Glutamatergic neuron (in vitro differentiated cells): ENCODE measurements at places on chromosomes 3 and 15. TPM values are rescaled to one million over a fixed set of nuclear protein-coding genes. Genes with fewer than 3 reads are reported as not detected.

EFCC1 gene
- not detected for total RNA-seq

BBX gene
- total RNA-seq = 71.0 TPM

MME gene
- total RNA-seq = 6.6 TPM

DPPA4 gene
- 89.5 TPM for total RNA-seq

GPR27 gene
- 4.7 TPM for total RNA-seq

MRPL47 gene
- 45.0 TPM for total RNA-seq

DNA sequence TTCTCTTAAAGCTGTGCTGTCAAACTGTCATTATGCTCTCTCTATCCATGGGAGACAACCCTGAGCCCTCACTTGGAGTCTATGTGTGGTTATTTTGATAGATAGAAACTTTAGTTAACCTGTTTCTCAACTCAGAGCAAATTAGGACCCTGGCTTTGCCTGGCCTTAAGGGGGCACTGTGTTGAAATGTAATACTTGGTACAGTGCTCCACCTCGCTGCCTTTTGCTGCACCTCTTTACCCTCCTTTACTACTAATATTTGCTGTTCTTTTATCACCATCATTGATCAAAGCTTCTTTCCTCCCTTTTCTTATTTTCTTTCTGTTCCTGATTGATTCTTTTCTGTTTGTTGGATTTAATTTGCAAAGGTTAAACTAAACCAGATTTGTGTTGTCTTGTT, 34.3 kb downstream of the STT3B start:
- DNase-seq = peak; percentile 25

GRCh38 chr3:178849199-178849910, 222.3 kb downstream of the ZMAT3 start:
- DNase-seq = no peak

DNA sequence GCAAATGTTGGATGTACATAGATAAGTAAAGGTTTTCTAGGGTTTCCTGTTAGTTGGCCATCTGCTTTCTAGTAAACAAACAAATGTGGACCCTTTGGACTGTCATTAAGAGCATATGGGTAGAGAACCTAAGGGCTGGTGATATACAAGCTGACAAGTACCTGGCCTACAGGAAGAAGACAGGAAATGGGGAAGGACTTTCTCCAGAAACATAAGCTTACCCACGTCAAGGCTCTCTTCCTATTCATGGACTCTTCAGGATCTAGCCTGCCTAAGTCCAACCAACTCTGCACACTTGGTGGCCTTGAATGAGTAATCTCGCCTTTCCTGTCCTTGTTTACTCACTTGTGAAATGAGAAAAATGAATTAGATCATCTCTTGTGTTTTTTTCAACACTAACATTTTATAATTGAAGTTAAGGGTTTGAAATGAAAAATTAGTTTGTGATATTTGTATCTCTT, 22.2 kb upstream of the GOLIM4 start:
- DNase-seq = no peak

DNA sequence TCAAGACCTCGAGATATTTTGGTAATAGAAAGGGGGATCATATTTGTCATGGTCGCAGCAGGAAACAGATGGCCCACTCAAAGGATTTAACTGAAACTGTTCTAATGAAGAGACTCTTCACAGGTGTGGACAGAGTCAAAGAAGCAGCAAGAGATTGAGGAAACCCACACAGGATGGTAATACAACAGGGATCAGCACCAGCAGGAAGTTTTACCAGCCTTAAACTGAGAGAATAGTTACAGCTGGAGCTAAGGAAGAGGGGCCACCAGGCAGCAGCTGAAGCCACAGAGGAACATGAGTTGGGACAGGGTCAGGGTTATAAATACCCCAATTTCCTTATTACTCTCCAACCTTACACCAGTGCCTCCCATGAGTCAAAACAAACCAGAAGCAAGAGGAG, 131.8 kb upstream of the UBE2E2 start:
- no peak for DNase-seq

- no peak for DNase-seq
Observed at GRCh38 chr3:46214751-46215352, 6.7 kb upstream of the CCR1 start.

DNA sequence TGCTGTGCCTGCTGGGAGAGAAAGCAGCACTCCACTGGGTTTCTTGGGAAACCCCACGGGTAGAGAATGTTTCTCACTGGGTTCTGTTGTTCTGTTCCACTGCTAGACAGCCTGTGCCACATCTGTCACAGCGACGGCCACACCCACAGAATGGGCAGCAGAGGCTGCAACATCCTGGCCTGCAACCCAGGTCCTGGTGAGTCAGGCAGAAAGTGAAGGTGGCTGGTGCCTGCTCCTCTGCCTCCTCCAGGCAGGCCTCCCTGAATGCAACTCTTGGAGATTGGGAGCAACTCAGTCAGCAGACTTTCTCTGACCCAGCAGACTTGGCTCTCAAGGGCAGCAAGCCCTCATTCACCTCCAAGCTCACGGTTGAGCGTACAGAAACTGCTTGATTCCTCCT, 13.0 kb downstream of the C3orf18 start:
- DNase-seq = no peak

- DNase-seq = no peak
Observed at GRCh38 chr3:73582535-73582934, 42.2 kb downstream of the PDZRN3 start.

DNA sequence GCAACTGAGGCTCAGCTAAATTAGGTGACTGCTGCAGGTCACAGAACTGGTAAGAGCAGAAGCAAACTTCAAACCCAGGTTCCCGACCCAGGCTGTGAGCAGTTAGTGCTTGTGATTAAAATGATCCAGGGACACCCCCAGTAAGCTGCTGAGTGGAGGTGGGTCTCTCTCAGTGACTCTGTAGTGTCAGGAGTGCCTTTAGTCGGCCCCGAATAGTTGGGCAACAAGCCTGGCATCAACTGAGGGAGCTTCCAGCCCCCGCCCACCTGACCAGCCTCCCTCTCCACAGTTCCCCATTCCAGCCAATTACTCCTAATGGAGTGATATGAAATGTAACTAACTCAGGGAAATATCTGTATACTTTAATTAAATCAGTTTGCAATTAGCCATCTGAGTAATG, 168.0 kb upstream of the SMAD3 start:
- no peak for DNase-seq

- no peak for DNase-seq
Observed at GRCh38 chr3:107098864-107099263, 278.4 kb upstream of the CCDC54 start.

- no peak for DNase-seq
Observed at GRCh38 chr3:101320475-101320874, at the start of gene IMPG2. TSS of gene IMPG2 (minus strand) at chr3:101320575. CDS start at chr3:101320372, 203 bp downstream.

DNA sequence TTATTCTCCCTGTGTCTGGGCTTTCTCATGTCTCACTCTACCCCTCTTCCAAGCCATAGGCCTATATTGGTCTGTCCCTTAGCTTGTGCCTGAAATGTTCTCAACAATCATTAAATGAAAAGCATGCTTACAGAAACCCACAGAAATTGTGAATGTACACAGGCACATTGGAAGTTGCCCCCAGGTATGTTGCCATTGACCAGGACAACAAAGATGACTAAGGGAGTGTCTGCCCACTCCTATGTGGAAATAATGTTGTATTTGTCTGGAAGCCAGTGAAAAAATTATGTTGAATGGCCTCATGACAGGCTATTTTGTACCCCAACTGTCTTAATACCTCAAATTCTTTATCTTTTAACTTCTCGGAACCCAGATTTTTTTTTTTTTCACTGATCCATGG, 102.0 kb downstream of the TPRG1 start:
- DNase-seq = no peak

DNA sequence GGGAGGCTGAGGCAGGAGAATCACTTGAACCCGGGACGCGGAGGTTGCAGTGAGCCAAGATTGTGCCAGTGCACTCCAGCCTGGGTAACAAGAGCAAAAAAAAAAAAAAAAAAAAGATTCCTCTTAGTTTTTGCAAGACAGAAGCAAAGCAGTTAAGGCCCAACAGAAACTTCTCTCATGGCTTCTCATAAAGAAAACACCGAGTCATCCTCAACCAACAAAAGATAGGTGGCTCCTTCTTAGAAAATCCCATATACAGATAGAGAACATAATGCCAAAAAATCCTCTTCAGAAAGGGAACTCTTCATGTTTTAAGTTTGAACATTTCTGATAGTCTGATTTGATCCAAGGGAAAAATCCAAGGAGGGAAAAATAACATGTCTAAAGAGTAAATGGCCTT, 12.5 kb upstream of the SKIL start:
- no peak for DNase-seq

DNA sequence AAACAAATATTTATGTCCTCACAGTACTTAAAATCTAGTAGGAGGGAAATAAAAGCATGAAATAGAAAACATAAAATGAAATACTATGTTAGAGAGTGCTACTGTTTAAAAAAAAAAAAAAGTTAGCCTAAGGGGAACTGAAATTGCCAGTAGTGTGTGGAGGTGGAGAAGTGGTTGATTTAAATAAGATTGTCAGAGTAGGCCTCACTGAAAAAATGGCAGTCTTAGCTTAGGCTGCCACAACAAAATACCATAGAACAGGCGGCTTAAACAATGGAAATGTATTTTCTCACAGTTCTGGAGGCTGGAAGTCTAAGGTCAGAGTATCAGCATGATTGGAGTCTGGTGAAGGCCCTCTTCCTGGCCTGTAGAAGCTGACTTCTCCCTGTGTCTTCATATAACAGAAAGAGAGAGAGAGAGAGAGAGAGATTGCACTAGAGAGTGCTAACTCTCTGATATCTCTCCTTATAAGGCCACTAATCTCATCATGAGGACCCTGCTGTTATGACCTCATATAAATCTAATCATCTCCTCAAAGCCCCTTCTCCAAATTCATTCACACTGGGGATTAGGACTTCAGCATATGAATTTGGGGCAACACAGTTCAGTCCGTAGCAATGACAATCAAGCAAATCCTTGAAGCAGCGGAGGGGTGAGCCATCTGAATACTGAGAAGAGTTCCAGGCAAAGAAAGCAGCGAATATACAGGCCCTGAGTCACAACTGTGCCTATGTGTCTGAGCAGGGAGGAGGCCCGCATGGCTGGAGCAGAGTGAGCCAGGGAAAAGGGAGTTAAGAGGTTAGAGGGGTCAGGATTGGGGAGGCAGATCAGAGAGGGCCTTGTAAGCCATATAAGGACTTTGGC, 23.6 kb upstream of the LRRC34 start:
- no peak for DNase-seq

GRCh38 chr15:80105595-80105994, 46.1 kb downstream of the ZFAND6 start:
- no peak for DNase-seq

- no peak for DNase-seq
Observed at GRCh38 chr3:155682426-155683343, 62.2 kb downstream of the PLCH1 start.

- DNase-seq = no peak
Observed at GRCh38 chr15:27094235-27094634, 123.3 kb downstream of the GABRG3 start.

GRCh38 chr15:58227706-58228543, 89.7 kb downstream of the AQP9 start:
- peak; percentile 81 for DNase-seq

- no peak for DNase-seq
Observed at GRCh38 chr3:78140274-78140673, 1100.4 kb downstream of the ROBO2 start.

DNA sequence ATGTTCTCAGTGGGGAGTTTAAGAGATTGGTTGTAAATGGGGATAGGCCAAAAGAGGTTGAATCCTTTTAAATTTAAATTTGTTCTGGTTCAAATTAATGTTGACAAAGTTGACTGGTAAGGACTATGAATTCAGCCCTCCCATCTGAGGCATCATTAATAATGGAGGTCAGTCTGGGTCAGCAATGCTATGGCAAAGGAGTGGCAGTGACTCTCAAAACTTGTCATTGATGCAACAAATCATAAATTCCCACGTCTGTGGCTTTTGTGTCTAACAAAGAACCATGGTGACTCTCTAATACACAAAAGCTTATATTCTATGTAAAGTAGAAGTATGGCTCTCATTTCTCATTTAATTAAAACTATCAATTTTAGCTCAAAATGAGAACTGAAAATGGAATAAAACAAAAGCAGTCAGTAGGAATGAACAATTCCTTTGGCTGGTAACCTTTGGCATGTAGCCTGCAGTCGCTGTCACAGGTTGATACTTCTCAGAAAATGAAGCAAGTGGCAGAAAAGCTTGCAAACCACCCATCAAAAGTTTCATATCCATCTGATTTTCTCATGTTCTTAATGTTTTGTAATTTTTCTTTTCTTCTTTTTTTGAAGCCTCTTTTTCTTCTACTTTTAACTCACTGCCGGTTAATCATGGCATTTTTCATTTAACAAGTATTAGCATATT, 12.2 kb upstream of the ZBED2 start:
- no peak for DNase-seq

DNA sequence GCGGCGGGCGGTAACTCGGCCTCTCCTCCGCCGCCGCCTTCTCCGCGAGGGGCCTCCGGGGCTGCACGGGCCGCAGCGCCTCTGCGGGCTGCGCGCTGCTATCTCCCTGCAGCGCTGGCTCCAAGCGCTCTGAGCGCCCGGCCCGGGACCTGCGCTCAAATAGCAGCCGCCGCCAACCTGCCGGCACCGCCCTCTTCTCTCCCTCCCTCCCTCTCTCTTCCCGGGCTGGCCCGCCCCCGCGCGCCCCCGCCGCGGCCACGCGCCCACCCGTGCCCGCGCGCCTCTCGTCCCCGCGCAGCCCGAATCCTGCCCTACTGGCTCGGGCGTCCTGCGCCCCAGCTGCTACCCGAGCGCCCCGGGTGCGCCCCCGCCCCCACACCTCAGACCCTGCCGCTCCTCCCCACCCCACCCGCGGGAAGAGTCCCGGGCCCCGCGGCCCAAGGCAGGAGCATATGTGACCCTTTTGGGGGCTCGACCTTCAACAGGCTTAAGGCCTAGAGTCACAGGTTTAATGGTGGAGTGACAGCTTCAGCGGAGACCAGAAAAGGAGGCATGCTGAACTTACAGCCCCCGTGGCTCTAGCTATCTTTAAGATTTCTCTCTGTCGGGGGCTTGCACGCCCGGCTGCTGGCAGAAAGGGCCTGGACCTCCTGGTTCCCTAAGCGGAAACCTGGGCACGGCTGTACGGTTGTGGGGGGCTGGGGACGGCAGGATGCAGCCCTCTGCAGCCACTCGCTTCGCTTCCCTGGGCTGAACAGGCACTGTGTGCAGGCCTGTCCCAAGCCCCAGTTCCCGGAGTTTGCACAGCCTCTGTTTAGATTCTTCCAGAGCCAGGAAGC, at the start of gene CACNA2D2:
Gene CACNA2D2, minus strand, starts transcription at position 131 of the 839 bp plus-strand sequence. CDS start 211 bp downstream, outside the sequence.
- DNase-seq = peak; percentile 71

DNA sequence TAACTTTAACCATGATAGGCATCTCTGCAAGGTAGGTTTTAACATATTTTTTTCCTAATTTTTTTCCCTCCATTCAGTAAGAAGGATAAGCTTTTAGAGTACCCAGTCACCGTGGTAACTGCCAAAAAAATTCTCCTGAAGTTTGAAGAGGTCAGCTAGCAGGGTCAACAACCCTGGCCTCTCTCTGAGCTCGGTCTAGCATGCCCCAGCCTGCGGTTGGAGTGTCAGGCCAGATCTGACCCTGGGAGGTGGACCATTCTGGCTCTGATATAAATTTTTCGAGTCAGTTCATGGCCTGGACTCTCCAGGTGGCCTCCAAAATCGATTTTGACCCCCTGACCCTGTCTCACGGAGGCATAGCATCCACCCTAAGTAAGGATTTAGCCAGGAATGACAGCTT, 29.7 kb downstream of the SOX2 start:
- no peak for DNase-seq

- DNase-seq = no peak
Observed at GRCh38 chr3:133958071-133958805, 62.6 kb upstream of the RAB6B start.
